ENCODE measurements at places on chromosomes 3 and 15.

DNA sequence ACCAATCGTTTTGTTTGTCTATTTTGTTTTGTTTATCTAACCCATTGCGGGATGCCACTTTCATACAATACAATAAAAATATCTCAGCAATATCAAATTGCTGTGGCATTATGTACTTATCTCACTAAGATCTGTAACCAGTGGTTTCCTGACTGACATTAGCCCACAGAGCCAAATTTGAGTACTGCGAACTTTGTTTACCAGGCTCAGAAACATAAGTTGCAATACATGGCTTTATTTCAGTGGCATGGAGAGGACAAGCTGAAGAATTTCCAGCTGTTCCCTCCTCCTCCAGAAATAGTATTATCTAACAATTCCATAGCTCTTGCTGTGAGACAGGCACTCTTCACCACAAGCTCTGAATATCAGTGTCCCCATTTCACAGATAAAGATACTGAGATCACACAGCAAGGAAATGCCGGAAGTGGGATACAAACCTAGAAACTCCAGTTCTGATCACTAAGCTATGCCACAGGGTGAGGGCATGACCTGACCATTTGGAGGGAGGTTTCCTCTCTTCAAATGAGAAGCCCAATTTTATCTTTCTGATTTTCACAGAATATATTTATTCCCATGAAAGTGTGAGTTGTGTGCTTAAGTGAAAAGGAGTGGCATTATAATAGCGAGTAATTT lies 469.9 kb upstream of the CBLB start:
- peak; percentile 20 for DNase-seq

- no peak for DNase-seq
Measured at GRCh38 chr3:11618904-11619303, 24.8 kb downstream of the VGLL4 start.

DNA sequence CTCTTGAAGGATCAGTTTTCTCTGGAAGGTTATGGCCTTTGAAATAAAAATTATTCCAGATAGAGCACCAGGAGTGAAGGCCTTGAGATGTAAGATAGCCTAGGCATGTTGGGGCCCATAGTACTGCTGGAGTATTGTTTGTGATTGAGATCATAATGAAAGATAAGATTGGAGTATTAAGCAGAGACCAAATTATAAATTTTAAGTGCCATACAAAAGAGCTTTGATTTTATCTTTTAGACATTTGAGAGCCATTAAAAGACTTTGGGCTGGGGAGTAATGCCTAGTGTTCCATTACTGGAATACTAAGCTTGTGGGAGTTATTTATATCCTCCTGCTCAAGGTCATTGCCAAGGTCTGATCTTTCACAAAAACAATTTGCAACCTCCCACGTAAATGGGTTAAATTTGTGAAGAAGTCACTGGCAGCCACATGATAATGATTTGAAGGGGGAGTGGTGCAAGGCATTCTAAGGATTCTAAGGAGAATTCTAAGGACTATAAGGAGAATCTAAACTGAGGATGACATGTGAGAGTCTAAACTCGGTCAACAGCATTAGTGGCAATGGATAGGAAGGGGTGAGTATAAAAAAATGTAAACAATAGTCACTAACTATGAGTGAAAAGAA lies 12.8 kb downstream of the ELL3 start:
- no peak for DNase-seq

DNA sequence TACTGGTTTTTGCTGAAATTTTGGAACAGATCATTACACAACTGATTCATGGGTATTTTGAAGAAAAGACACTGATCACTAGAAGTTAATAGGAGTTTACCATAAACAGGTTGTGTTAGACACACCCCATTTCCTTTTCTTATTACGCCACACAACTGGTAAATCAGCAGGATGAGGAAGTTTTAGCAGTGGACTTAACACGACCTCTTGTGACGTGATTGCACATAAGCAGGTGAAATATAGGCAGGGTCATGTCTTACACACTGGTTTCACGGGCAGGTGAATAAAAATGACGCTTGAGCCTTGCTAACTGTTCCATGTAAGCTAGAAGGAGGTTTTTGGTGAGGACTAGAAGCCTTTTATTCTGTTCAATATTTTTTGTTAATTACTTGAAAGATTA lies 27.1 kb upstream of the TPRG1 start:
- DNase-seq = peak; percentile 17

DNA sequence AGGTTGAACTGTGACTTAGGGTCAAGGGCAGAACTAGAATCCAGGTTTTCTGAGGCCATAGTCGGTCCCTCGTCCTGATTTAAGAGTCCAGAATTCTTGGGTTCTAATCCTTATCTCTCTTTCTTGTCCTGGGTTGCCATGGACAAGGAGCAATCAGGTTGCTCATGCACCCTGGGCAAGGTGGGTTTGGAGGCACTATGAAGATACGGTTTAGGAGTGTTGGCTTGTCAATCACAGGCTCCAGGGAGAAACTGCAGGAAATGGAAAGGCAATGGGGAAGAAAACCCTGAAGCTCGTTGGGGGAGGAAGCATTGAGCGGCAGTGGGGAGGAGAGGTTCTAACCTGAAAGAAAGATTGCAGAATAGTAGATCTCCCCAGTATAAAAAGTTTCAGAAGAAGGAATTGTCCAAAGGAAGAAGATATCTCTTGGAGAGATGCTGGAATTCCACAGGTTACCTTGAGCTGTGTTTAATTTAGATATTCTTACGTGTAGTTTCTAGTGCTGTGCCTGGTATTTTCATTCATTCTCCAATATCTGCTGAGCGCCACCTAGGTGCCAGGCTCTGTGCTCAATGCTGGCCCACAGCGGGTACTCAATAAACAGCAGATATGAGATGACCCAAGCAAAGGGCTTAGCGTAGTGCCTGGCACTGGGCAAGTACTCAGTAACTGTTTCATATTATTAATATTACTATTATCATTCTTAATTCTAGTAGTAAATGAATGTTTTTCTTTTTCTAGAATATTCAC lies 2.0 kb downstream of the ACAN start:
- no peak for DNase-seq

- no peak for DNase-seq
Measured at GRCh38 chr15:55496716-55497115, 11.3 kb downstream of the DNAAF4 start.

GRCh38 chr3:133506215-133506901 lies 67.1 kb upstream of the CDV3 start:
- peak; percentile 27 for DNase-seq

DNA sequence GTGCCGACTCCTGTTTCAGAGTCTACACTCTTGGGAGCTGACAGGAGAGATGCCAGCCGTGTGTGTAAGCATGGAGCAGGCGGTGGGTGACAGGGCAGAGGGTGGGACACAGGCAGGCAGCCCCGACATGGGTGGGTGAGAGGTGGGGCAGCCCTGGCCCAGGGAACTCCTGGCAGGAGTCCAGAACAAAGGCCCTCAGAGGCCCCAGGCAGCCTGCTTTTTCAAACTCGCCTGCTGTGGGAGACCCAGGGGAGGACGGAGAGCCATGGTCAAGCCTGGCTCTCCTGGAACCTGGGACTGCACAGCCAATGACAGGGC lies 29.3 kb upstream of the SLC41A3 start:
- no peak for DNase-seq

GRCh38 chr15:45117308-45118130 lies 3.4 kb downstream of the DUOXA2 start:
- DNase-seq = no peak

DNA sequence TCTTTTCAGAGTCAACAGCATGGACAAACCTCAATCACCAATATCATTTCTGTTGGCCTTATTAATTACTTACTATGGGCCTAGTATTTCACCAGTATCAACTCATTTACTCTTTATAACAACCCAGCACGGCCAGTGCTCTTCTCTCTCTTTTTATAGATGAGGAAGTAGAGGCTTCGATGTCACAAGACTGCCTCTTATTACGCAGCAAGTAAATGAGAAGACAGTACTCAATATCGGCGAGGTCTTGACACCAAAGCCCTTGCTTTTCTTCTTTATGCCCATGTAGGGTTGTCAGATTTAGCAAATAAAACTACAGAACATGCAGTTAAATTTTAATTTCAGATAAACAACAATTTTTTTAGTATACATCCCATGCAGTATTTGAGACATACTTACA lies 99.0 kb upstream of the KCNMB2 start:
- no peak for DNase-seq

DNA sequence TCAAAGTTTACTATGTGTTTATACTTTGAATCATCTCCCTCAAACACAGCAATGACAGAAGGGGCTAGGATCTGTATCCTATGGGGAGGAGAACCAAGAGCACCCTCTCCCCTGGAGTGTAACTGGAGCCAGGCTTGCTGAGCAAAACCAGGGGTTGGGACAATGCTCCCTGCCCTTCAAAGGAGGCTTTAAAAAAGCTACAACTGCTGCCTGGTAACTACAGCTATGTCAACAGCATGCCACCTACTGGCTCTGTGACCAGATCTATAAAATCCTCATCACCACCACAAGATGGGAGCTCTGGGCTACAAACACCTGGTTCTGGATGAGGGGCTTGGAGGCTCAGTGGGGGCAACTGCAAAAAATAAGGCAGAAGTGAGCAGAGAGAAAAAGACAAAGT lies 61.9 kb downstream of the ANO10 start:
- DNase-seq = no peak

GRCh38 chr3:130263708-130264107 lies 81.8 kb upstream of the COL6A5 start:
- DNase-seq = no peak

- no peak for DNase-seq
Measured at GRCh38 chr3:150135287-150135721, 164.6 kb upstream of the PFN2 start.

DNA sequence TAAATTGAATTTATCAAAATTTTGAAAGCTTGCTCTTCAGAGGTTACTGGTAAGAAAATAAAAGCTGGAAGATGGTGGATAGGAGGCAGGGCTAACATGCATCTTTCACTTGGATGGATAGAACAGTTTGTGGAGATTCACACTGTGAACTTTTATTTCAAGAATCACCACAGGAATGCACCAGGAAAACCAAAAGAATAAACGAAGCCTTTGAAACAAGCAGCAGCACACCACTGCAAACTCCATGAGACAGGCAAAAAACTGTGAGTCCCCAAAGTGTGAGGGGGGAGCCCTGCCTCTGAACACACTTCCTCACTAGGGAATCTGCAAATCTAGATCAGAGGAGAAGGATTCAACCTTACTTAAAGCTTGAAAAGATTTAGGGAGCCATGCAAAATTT lies 122.2 kb downstream of the RTP4 start:
- no peak for DNase-seq

DNA sequence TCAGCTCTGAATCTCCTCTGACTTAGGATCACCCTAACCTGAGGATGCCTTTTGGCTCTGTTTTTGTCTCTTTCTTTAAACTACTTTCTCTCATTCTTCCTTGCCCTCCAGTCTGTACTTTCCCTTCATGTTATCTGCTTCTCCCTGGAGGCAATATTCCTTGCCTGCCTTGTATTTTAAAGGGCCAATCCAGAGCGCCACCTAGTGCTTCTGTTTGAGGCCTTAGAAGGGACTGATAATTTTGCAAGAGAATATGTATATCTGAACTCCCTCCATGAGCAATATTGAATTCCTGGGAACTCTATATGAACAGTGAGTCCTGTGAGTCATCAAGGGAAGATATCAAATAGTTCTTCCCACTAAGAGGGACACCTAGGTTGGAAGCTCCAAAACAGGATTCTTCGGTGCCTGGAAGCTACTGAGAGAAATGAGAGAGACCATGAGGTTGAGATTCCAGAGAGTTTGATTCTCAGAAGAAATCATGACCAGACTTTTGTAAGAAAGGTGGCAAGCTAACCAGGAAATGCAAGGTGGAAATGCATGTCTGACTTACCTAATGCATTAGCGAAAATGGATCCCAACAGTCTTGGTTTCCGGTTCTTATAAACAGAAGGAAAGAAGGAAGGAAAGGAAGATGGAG lies 203.8 kb upstream of the CD96 start:
- peak; percentile 25 for DNase-seq

- DNase-seq = no peak
Measured at GRCh38 chr3:113232342-113232741, 21.0 kb downstream of the BOC start.

DNA sequence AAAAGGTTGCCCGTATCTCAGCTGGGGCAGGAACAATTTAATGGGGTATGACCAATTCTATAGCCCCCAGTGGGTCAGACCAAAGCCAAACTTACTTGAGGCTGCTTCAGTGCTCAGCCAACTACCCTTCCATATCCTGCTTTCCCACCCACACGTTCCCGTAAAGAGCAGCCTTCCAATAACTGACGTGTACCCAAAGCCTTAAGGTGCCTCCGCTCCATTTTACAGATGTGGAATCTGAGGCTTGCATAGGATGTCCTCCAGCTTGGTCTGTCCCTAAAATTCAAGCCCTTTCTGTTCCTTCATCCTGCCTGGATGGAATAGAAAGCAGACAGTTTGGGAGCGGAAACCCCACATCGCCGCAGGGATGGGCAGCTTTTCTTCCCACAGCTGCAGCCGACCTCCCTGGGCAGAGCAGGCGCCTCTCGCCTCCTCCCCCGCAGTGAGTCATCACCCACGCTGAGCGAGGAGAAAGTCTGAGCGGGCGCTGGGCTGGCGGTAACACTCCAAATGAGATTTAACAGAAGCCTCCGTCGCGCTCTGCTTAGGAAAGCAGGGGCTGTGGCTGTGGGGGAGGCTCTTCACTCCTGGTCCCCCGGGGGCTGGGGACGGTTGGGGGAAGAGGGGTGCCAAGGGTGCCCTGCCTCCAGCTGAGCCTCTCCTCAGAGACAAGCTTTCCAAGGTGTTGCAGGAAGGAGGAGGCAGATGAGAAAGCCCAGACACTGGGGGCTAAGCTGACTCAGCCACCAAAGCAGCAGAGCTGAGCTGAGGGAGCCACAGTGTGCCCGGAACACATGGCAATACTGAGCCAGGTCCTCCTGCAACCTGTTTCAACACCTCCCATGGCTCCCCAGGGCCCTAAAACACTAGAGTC lies 57.8 kb upstream of the HRH1 start:
- no peak for DNase-seq

- DNase-seq = no peak
Measured at GRCh38 chr3:72069543-72069942, 284.6 kb upstream of the PROK2 start.

GRCh38 chr15:83109532-83109931 lies 2.1 kb downstream of the TM6SF1 start:
- no peak for DNase-seq

- peak; percentile 22 for DNase-seq
Measured at GRCh38 chr15:84955089-84955848, 26.4 kb upstream of the PDE8A start.

DNA sequence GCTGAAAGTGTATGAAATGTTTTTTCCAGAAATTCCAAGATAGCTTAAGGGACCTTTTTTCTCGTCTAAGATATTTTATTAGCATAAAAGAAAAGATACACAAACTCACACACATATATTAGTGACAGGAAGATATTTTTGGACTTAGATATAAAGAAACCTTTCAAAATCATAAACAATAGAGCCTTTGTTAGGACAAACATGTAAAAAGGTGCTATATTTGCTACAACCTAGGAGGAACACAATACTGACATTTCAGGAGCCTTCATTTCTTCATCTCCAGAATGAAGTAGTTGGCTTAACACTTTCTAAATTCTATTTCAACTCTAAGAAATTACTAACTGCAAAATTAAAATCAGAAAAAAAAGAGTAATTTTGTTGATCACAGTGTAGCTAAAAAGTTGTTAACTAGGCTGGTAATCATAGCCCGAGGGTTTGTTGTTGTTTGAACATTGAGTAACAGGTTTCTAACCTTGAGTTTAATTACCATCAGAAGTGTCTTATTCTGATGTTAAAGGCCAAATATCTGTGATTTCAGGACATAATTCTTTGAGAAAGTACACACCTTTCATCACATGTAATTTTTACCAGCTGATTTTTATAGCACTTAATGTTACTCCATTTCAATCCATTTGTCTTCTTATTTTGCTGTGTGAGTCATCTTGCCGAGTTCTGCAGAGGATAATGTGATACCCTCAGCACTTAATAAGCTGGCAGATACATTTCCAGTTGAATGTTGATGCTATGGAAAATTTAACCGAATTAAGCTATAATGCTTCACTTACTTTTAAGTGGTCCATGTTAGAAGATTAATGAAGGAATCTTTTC lies 97.3 kb downstream of the MBNL1 start:
- no peak for DNase-seq

Data from effector memory CD8-positive, alpha-beta T cell (primary cell).